Right cardiac atrium (tissue), 5 donors: ENCODE measurements at places on chromosomes 13 and 19. TPM values are rescaled to one million over a fixed set of nuclear protein-coding genes. Genes with fewer than 3 reads are reported as not detected.

KIRREL2 gene
- polyA plus RNA-seq: not detected

SERP2 gene
- polyA plus RNA-seq: 36.2 TPM

USHBP1 gene
- 10.1 TPM for polyA plus RNA-seq

ZNF823 gene
- 2.2 TPM for polyA plus RNA-seq

GPR108 gene
- 36.8 TPM for polyA plus RNA-seq

TMEM255B gene
- 7.8 TPM for polyA plus RNA-seq

PLPPR2 gene
- polyA plus RNA-seq: 19.7 TPM

STK11 gene
- 64.5 TPM for polyA plus RNA-seq

MYO16 gene
- 1.00 TPM for polyA plus RNA-seq

CACNA1A gene
- 1.3 TPM for polyA plus RNA-seq

ZNF473 gene
- polyA plus RNA-seq: 2.1 TPM

TEX29 gene
- 0.25 TPM for polyA plus RNA-seq

ZNF836 gene
- polyA plus RNA-seq: 3.4 TPM

LILRB2 gene
- polyA plus RNA-seq: 1.9 TPM

SLITRK6 gene
- polyA plus RNA-seq: 1.2 TPM

CALR3 gene
- not detected for polyA plus RNA-seq

CYP4F11 gene
- 0.16 TPM for polyA plus RNA-seq

PSG7 gene
- not detected for polyA plus RNA-seq

DNAAF3 gene
- 2.9 TPM for polyA plus RNA-seq

PDX1 gene
- not detected for polyA plus RNA-seq

HCST gene
- 2.6 TPM for polyA plus RNA-seq
